Muscle of arm (tissue), 14 donors: ENCODE measurements at places on chromosomes 6 and 20.

DNA sequence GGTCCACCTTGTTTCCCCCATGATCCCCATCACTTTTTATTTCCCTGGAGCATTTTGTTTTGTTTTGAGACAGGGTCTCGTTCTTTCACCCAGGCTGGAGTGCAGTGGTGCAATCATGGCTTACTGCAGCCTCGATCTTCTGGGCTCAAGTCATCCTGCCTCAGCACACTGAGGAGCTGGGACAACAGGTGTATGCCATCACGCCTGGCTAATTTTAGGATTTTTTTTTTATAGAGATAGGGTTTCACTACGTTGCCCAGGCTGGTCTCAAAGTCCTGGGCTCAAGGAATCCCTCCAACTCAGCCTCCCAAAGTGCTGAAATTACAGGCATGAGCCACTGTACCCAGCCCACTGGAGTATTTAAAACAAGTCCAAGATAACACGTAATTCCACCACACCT lies 179.9 kb downstream of the PREX1 start:
- no peak for DNase-seq

- no peak for DNase-seq
Measured at GRCh38 chr20:35369804-35370203, 42.0 kb downstream of the UQCC1 start.

GRCh38 chr6:168092541-168092940 lies 13.5 kb upstream of the FRMD1 start:
- DNase-seq = no peak

DNA sequence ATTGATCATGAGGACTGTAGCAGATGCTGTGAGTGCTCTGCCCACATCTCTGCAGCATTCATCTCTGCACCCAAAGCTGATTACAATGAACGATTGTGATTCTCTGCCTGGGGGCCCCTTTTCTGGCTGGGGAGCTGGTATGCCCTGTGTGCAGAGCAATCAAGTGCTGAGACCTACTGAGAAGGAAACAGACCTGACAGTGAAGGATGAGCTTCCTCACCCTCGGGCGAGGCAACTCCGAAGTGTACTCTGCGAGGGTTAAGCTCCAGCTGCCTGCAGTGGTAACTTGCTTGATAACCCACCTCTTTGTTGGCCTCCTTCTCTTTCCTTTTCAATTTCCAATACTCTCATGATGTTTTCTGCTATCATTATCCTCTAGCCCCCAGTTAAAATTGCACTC lies 289.7 kb upstream of the RNF24 start:
- no peak for DNase-seq

GRCh38 chr6:7169296-7169721 lies 61.5 kb downstream of the RREB1 start:
- no peak for DNase-seq

DNA sequence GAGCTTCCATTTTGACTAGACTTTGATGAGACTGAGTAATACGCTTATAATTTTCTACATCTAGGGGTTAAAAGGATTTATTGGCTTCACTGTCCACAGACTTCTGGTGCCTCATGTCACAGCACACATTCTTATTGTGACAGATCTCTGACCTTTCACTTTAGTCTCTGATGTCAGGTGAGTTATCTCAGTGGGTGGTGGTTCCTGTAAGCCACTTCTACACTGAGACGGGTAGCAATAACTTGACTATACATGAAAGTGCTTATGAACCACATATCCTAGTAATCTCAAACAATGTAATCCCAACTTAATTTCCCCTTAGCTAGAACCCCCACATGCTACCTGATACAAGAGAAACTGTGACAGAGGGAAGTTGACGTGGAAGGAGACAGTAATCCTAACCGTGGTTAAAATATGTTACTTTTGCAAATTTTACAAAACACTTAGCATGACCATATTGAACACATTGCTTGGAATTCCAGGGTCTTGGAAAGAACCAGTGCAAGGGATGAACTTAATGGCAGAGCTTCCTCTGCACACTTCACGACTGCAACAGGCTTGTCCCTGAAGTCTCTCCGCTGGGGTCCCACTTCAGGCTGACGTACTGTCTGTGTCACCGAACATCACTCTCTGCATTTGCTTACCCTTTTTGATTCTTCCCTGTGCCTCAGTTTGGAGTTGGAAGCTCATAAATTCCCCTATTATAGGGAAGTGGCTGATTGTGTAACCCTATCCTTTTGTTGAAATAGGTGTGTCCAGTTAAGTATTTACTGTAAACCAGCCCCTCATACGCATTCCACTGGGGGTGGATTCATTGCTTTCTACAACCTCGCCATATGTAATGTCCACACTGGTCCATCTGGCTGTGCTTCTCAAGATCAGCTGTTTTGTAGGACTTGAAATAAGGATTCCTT lies 6.4 kb upstream of the TRIM40 start:
- DNase-seq = no peak

- DNase-seq = no peak
Measured at GRCh38 chr6:149646599-149646998, 1.9 kb downstream of the KATNA1 start.

GRCh38 chr6:7691675-7692452 lies 34.0 kb upstream of the BMP6 start:
- no peak for DNase-seq

- no peak for DNase-seq
Measured at GRCh38 chr6:107348224-107348623, 111.1 kb downstream of the PDSS2 start.

- no peak for DNase-seq
Measured at GRCh38 chr20:9815632-9816031, 23.2 kb downstream of the PAK5 start.

DNA sequence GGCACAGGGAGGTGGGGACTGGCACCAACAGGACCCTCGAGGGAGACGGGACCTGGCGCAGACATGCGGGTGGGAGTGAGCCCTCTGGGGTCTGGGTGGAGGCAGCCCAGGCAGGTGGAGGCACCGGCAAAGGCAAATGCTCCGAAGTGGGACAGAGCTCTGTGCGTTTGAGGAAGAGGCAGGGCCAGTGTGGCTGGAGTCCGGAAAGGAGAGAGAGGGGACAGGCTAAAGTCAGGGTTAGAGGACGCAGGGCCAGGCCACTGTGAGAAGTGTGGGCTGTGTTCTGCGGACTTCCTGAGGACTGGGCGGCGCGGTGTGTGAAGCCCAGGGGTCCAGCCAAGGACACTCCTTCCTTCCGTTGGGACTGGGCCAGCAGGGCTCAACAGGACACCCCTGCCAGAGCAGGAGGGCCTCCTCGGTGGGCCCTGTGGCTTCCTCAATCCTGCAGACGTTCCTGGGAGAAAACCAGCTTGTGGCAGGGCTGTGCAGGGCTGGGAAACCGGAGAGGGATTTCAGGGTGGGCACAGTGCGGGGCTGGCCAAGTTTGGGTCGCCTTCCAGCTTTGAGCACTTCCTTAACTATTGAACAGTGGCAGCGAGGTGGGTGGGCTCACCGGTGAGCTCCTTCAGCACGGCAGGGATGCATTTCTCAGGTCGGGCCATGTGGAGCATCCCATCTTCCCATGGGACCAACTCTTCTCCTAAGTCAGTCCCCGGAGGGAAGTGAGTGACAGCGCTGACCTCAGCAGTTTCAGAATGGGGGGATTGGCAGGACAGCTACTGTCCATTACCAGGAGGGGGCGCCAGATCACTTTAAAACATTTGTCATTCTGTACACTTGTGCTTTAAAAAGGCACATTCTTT lies 22.5 kb downstream of the MOCS3 start:
- DNase-seq = peak; percentile 52

DNA sequence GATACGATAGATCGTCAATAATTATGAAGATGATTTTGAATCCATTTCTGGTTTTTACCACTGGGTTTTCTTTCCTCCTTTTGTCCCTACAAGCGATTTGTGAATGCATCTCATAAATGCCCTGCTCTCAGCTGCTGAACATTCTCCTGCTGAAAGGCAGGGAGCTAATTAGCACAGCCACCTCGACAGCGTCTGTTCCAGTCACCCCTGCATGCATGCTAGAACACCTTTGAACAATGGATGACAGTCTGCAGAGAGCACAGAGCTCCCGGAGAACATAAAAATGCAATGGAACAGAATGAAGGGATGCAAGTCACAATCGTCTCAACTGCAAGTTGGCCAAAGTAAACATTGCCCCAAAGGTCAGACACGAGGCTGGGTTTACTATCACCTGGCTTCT lies 105.8 kb downstream of the SLC35B3 start:
- no peak for DNase-seq

GRCh38 chr20:63344616-63345327 lies 16.4 kb downstream of the CHRNA4 start:
- DNase-seq = no peak

GRCh38 chr6:13038315-13038714 lies 290.0 kb downstream of the TBC1D7 start:
- DNase-seq = no peak

- no peak for DNase-seq
Measured at GRCh38 chr6:144153260-144153659, 2.9 kb downstream of the STX11 start.

DNA sequence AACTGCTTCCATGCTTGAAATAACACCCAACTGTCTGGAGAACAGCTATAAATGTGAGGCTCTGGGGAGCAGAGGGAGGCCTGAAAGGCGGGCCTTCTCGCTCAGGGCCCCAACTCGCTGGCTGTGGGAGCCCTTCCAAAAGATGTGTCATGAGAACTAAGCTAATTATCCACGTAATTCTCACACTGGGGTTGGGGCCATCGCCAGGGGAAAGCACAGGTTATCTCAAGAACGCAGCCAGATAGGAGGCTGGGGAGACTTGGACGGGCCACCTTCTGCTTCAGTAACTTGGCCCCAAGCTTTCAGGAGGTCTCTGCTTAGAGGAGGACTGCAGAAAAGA lies 1.6 kb downstream of the PXDC1 start:
- DNase-seq = peak; percentile 66

- no peak for DNase-seq
Measured at GRCh38 chr6:20472748-20473147, 61.5 kb upstream of the CDKAL1 start.

DNA sequence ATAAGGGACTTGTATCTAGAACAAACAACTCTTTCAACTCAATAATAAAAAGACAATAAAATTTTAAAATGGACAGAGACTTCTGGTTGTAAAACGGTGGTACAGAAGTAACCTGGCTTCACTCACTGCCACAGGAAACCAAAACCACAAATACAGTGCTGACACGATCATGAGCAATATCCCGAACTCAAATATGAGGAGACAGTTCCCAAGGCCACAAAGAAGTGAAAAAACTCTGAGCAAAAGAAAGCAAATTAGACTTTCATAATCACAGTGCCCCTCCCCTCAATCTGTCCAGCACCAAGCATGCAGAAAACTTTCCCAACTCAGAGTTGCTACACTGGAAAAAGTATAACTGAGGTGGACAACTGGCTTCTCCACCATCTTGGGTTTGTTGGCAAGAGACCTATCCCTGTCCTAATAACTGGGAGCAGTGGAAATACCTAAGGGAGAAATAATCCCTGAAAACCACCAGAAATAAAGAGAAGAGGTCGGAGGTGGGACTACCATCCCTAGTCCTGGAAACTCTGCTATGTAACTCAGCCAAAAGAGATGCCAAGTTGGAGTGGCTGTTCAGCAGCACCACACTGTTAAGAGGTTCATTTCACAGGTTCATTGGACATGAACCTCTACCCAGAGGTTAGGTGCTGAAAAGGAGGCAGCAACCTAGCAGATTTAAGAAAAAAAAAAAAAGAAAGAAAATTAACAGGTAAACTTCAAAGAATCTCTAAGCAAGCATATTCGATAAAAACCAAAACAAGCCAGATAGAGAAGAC lies 55.5 kb downstream of the REV3L start:
- DNase-seq = no peak

DNA sequence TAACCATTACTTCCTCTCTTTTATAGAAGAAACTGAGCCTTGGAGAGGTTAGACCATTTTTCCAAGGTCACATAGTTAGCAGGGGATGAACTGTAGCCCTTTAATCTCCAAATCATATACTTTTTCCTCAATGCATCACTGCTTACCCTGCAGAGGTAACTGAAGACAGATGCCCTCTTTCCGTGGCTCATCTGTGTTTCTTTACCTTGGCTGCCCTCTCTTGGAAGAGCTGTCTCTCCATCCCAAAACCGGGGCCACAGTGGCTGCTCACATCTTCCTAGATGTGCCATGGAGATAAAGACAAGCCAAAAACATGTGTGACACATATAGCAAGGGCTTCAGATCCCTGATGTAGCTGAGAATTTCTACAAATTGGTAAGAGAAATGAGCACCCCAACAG lies 581 bp upstream of the ALDH8A1 start:
- no peak for DNase-seq

DNA sequence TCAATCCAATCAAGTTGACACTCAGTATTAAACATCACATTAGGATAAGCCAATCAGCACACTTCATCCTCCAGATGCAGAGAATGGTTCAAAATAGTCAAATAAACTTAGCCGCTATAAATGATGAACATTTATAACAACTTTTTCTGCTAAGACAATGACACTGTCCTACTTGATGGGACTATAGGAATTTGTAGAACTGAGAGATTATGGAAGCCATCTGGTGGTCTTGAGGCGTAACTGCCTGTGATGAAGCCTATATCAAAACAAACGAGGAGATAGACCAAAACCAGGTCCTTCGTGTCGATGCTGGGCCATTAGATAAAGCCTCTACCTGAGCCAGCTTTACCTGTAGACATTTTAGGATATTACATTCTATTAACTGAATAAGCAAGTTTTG lies 631.1 kb downstream of the COL12A1 start:
- no peak for DNase-seq

DNA sequence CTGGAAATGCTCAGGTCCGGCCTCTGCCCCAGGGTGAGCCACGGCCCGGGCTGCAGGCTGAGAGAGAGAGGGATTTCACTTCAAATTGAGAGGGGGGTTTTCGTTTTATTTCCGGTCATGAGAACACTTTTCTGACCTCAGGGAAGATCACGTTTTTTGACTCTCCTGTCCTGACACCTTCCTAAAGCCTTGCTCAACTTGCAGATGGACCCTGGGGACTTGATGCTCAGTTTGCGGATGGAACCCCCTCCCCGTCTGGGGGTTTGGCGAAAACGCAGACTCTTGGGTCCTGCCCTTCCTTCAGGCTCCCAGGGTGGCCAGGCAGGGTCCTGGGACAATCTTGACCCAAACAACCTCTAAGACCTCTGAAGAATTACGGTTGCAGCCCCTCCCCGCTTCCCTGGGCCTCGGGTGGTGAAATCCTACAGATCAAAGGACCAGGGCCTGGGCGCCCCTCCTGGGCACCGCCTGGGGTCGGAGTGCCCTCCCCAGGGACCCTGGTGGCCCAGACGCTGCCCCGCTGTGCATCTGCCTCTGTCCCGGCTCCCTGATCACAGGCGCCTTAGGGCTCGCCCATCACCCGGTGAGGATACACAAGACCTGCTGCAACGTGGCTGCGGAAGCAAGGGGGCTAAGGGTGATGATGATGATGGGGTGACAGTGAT lies 148.2 kb downstream of the ERMARD start:
- DNase-seq = no peak

- no peak for DNase-seq
Measured at GRCh38 chr20:63754008-63754407, 14.4 kb downstream of the SLC2A4RG start.

DNA sequence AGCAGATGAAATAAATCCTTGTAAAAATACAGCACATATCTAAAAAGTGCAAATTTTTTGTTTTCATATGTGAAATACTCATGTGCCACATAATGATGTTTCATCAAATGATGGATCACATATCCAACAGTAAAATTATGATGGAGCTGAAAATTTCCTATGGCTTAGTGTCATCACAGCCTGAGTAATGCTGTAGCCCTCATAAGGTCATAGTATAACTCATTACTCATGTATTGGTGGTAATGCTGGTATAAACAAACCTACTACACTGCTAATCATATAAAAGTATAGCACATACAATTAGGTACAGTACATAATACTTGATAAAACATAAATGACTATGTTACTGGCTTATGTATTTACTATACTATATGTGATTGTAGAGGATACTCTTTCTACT lies 12.9 kb downstream of the TSPYL1 start:
- no peak for DNase-seq
